ENCODE measurements at places on chromosomes 1 and 21.

DNA sequence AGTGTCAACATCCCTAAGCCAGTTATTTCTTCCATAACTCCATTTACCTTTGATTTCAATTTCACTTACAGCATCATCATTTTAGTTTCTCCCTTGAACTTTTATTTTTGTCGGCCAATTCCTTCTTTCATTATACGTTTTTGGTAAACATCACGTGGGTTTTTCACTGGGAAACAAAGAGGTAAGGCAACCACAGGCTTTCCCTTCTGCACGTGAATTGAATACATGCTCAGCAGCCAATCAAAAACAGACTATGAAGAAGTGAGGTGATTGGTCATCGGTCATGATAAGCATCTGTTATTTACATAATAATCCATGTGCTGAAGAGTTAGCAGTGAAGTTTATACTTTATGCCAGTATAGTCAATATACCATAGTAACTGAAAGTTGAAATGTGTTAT, 98.7 kb downstream of the NCAM2 start:
- DNase-seq = no peak

- no peak for DNase-seq
Observed at GRCh38 chr1:87333692-87334347, 5.1 kb downstream of the LMO4 start.

- no peak for DNase-seq
Observed at GRCh38 chr1:185215911-185216310, 58.9 kb downstream of the SWT1 start.

- DNase-seq = no peak
Observed at GRCh38 chr1:96509951-96510350, 211.6 kb upstream of the PTBP2 start.
